ENCODE measurements at places on chromosomes 11 and 22.
A peak's percentile ranks its signal among the peaks of the same experiment; 100 is the strongest.

GRCh38 chr11:101759771-101760450 lies 154.9 kb upstream of the CEP126 start:
- DNase-seq = peak; percentile 6

GRCh38 chr11:117998664-117999353 lies 12.6 kb downstream of the IL10RA start:
- DNase-seq = no peak

- DNase-seq = no peak
These were observed 623.8 kb upstream of the CHORDC1 start for GRCh38 chr11:90846628-90847027.

GRCh38 chr11:70104419-70104818 lies 26.3 kb downstream of the ANO1 start:
- no peak for DNase-seq
